GM19239 (cell line): ENCODE measurements at places on chromosomes 12 and 14.

DNA sequence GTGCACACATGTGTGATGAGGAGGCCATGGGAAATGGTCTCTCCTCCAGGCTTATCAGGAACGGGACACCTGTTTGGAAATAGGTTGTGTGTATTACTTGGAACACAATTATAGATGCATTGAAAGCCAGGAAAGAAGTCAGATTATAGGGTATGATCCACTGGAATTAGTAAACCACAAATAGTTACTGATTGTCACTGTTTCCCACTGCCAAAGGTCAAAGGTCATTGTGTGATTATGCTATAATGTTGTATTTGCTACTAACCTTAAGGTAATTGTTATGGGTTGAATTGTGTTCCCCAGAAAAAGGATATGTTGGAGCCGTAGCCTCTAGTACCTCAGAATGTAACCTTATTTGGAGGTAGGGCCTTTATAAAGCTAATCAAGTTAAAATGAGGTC lies 129.9 kb upstream of the FBXO33 start:
- no peak for DNase-seq

DNA sequence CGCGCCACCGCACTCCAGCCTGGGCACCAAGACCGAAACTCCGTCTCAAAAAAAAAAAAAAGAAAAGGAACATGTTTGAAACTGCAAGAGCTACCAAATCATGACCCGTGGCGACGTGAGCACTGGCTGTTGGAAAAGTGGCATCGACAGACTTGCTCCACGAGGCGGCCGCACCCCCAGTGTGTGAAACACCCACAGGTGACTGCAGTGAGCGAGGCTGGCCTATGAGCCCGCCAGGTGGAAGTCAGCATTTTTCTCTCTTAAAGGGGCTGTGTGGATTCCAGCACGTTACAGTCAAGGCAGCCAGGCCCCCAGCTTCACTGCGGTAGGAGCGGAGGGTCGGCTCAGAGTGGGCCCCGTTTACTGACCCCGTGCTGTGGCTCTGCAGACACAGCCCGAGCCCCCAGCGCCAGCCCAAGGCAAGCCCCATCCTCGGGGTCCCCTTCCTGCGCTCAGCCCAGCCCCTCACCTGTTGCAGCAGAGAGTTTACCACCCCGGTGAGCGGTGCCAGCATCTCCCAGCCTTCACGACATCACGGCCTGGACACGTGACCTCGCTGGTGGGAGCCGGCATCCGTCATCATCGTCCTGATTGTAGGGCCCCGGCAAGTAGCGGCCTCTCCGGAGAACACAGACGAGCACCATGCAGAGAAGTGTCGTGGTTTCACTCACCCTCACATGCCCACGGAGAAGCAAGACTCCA lies 54.3 kb upstream of the FBRSL1 start:
- DNase-seq: no peak

DNA sequence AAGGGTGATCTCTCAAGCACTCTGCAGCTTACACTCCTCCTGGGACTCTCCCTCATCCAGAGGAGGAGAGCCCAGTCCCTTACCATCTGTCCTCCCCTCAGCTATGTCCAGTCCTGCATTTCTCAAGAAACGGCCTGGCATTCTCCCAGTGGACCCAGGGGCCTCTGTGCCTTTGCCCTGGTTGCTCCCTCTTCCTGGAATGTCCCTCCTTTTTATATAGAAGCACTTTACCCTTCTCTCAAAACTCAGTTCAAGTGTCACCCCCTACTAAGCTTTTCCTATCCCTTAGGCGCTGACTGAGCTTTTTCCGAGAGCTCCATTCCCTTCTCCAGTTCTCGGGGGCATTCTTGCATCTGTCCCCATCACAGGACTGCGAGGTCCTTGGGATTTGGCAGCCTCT lies 8.9 kb upstream of the GLRX5 start:
- no peak for DNase-seq

DNA sequence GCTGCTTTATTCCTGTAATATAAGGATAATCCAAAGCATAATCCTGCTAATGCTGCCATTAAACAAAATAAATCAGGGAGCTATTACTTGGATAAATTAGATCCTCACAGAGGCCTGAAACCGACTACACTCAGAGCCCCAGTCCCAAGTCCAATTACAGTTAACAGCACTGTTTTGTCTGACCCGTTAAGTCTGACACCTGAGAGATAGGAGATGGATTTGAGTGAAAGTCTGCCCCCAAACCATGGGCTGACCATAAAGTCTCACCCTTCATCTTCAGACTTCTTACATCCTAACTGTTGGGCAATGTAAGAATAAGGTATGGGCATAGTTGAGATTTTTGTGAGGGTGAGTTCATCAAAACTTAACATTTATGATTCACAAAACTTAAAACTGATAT lies 181.7 kb downstream of the PLCZ1 start:
- DNase-seq: no peak

DNA sequence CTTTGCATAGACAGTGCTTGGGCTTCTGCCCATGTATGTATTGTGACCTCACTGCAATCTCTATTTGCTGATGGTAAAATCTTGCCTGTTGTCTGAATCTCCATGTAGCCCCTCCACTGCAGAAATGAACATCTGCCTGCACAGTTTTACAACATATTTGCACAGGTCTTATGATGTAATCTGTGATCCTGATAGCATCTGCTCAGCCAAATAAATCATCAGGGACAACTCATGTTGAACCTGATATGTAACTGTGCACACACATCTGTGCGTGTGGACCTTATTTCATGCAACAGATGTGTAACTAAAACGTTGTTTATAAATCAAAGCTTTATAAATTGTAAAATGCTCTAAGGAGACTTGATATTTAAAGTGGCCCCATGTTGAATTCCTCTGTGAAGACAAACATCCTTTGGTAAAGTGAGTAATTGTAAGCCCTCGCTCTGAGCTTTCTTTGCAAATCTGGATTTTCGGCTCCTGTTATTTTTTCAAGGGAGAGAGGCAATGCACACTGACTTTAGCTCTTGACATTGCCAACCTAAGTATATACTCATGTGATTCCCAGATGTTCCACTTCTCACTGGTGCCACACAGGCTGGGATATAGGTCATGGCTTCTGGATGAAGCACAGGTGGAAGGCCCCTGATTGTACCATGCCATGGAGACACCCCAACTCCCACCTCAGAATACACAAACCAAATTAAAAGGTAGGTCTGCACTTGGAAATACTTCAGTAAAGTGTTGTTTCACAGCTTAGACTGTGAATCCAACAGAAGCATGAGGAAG lies 371.3 kb downstream of the GRIN2B start:
- DNase-seq: no peak

- no peak for DNase-seq
Observed at GRCh38 chr14:74636424-74637177, 24.6 kb upstream of the LTBP2 start.

DNA sequence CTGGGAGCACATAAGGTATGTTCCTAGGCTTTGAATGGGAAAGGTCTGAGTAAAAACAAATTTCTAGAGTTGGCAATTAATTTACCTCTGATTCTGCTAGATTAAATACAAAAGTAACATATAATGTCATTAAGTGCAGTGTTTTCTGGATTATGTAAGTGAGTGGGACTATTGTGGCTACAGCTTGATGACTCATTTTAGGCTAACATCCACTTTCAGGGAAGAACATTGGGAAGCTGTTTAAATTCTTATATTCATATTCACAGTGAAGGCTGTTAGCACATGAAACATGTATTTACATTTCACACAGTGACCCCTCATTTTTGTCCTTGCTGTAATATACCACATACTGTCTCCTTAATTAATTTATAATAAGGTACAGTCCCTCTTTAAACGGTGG lies 13.2 kb upstream of the BMAL2 start:
- no peak for DNase-seq

GRCh38 chr12:57610554-57611107 lies 604 bp upstream of the ARHGEF25 start:
- DNase-seq: no peak

DNA sequence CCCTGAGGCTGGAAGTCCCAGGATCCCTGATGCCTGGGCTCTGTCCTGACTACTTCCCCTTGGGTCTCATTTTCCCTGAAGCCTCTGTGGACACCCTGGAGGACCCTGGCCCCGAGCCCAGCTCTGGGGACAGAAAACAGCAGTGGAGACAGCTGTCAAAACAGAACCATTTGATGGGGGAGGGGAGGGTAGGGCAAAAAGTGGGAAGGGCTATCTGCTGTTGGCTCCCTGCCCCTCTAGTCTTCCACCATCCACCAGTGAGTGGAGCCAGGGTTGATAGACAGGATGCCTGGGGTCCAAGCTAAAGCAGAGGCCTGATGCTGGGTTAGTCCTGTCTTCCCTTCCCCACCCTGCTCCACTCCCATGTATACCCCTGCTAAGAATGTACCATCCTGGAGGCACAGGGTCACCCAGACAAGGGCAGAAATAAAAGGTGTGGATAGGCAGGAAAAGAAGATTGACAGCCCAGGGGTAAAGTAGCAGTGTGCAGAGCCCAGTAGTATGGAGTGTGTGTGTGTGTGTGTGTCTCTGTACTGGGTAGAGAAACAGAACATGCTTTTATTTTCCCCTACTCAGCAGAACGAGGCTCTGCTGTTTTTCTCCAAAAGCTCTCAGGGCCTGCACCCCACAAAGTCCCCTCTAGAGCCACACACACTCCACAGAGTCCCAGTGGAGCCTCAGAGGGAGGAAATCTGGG lies 9.8 kb downstream of the ZNF385A start:
- no peak for DNase-seq

GRCh38 chr14:95387826-95388445 lies 68.2 kb upstream of the CLMN start:
- no peak for DNase-seq

DNA sequence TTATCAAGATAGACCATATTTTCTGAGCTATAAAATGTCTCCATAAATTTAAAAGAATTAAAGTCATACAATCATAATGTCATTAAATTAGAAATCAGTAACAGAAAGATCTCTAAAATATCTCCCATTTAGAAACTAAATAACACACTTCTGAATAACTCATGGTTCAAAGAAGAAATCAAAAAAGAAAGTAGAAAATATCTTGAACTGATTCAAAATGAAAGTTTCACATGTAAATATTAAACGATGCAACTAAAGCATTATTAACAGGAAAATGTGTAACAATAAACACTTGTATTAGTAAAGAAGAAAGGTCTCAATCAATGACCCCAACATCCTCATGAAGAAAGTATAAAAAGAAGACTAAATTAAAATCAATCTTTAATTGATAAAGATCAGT lies 50.5 kb upstream of the PZP start:
- no peak for DNase-seq

DNA sequence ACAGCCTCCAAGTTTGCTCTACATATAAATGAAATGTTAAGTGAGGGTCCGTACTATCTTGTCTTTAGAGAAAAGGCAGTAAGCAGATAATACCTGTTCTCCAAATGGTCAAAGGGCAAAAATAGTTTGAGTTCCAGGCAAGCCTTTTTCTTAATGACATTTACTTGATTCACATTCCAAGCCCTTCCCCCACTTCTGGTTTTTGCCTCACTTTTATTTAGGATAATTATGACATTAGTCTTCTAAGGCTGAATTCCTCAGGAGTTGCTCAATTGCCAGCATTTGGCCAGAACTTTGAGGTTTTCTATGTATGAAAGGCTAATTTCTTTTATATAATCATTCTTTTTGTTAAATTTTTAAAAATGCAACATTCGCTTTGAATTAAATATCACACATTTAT lies 62.5 kb upstream of the DUSP6 start:
- DNase-seq: no peak

DNA sequence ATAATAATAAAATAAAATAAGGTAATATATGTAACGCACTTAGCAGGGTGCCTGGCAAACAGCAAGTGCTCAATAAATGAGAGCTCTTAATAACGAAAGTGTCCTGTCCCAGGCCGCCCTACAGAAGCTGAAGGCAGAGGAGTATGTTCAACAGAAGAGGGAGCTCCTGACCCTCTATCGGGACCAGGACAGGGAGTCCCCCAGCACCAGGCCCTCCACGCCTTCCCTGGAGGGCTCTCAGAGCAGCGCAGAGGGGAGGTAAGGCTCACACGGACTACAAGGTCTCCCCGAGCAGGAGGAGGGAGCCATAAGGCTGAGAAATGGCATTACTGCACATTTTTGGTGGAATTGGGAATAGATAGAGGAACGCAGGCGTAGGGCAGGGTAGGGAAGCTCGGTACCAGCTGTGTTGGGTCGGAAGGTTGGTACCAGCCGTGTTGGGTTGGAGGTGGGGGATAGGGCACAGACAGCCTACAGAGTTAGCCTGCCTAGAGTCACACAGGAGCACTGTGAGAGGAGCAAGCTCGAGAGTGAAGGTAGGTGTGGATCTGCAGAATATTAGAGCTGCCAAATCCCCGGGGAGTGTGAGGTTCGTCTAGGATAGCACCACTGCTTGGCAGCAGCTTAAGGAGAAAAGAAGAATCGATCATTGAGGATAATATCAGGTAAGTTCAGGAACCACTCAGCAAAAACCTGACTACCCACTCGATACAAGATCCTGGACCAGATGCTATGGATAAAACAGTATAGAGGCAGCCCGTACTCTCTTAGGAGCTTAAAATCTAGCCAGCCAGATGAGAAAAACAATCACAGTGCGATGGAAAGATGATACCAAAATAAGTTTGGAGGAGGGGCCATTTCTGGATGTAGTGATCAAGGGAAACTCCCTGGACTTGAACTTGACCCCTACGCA lies 15.3 kb downstream of the TNFRSF1A start:
- DNase-seq: no peak

DNA sequence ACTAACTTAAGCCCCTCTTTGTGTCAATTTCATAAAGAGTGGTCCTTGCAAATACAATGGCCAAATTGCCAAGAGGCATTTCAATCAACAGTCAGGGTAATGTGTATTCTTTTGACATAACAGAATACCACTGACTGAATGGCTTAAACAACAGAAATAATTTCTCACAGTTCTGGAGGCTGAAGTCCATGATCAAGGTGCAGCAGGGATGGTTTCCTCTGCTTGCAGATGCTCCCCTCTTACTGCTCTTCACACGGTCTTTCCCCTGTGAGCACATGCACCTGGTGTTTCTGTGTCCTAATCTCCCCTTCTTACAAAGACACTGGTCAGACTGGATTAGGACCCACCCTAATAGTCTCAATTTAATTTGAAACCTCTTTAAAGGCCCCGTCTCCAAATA lies 31.9 kb downstream of the FGFR1OP2 start:
- DNase-seq: no peak

DNA sequence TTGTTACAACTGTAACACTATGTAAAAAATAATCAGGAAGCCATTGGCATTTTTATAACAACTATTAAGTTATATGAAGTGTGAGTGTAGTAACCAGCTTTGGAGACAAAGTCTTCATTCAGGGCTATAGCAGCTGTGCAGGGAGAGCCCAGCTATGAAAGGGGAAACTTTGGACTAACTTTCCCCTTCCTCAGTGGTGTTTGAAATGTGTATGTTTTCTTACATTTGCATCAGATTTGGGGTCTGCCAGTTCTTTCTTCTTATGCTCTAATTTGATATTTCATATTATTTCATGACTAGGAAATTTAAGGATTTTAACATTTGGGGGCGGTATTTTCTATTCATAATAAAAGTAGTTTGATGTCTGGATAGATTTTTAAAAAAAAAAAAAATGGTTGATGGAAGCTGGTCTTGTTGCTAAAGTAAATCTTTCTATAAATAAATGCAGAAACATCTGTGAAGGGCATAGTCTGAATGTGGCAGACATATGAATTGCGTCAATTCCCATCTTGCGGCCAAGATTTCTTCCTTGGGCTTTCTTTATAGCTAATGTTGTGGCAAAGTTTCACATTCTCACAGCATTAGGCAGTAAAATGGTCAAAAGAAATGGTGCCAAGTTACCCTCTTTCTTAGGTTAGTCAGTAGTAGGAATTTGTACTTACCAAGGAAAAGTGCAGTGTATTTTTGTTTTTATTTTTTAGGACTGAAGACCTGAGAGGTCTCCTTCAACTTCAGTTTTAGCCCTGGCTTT lies 35.6 kb downstream of the RASSF8 start:
- DNase-seq: no peak

- no peak for DNase-seq
Observed at GRCh38 chr12:112627851-112628250, 163.7 kb upstream of the RPH3A start.
